ENCODE measurements at places on chromosomes 5 and 9. TPM values are rescaled to one million over a fixed set of nuclear protein-coding genes. Genes with fewer than 3 reads are reported as not detected.

The RASEF gene
- total RNA-seq, result not detected

The PRR16 gene
- 9.5 TPM for total RNA-seq

- no peaks in the 10 kb centered on the region for H3K36me3 ChIP-seq
- no peak overlapping the region for H3K4me3 ChIP-seq
- peak overlapping the region; percentile 68 for H3K27ac ChIP-seq
- H3K27me3 ChIP-seq, result no peaks in the 10 kb centered on the region
Measured at GRCh38 chr9:114237781-114238180, 82.4 kb downstream of the COL27A1 start.

- no peaks in the 10 kb centered on the region for H3K36me3 ChIP-seq
- no peaks in the 10 kb centered on the region for H3K27me3 ChIP-seq
- DNase-seq, result no peak
- no peaks in the 10 kb centered on the region for H3K4me1 ChIP-seq
Measured at GRCh38 chr9:71858812-71859211, 52.2 kb downstream of the ABHD17B start.

DNA sequence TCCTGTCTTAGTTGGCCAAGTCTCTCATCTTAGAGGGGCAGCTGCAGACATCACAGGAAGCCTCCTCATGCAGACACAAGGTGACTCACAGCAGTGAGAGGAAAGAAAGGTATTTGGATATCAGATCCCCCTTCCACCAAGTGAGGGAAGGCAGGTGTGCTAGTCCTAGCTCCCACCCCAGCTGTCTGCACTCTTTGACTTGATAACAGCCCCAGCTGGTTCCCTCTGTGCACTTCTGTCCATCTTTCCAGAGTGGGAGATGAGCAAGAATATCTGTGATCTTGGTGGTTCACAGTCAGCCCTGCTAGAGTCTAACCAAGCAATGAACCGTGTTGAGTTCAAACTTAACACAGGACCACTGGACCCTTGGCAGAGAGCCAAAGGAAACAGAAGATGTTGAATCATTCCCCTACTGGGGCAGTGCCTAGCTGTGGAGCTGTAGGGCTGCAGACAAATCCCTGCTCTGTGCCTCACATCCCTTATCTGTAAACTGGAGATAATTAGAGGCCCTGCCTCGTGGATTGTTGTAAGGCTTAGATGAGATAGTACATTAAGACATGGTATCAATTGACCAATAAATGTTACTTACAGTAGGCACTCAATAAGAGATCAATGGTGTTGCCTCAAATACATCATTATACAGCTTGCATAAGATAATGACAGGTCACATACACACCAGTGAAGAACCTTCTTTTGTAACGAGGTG lies 39.1 kb downstream of the SH3RF2 start:
- H3K4me1 ChIP-seq, result peaks cover 21% of the 10 kb centered on the region
- H3K36me3 ChIP-seq, result no peaks in the 10 kb centered on the region
- no peak overlapping the region for H3K27ac ChIP-seq
- no peak overlapping the region for H3K4me3 ChIP-seq
- H3K27me3 ChIP-seq, result no peaks in the 10 kb centered on the region

DNA sequence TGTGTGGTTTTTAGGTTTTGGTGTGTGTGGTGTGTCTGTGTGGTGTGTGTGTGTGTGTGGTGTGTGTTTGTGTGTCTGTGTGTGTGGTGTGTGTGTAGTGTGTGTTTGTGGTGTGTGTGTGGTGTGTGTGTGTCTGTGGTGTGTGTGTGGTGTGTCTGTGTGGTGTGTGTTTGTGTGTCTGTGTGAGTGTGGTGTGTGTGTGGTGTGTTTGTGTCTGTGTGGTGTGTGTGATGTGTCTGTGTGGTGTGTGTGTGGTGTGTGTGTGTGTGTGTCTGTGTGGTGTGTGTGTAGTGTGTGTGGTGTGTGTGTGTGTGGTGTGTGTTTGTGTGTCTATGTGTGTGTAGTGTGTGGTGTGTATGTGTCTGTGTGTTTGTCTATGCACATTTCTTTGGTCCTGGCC lies 25.0 kb upstream of the NKD2 start:
- no peaks in the 10 kb centered on the region for H3K27me3 ChIP-seq
- no peak overlapping the region for H3K4me3 ChIP-seq
- no peaks in the 10 kb centered on the region for H3K36me3 ChIP-seq
- H3K4me1 ChIP-seq, result peaks cover 2% of the 10 kb centered on the region
- no peak overlapping the region for H3K27ac ChIP-seq
- DNase-seq, result no peak

- H3K4me3 ChIP-seq, result no peak overlapping the region
- peaks cover 5% of the 10 kb centered on the region for H3K27me3 ChIP-seq
- DNase-seq, result no peak
- no peaks in the 10 kb centered on the region for H3K36me3 ChIP-seq
Measured at GRCh38 chr9:37667706-37668105, 17.0 kb downstream of the FRMPD1 start.
